CD14-positive monocyte (primary cell): ENCODE measurements at places on chromosomes 7 and 10.

- no peaks in the 10 kb centered on the region for H3K27me3 ChIP-seq
- H3K27ac ChIP-seq: no peak overlapping the region
- no peak overlapping the region for H3K4me3 ChIP-seq
- no peaks in the 10 kb centered on the region for H3K4me1 ChIP-seq
Measured at GRCh38 chr7:116339564-116339963, 129.2 kb downstream of the TES start.

- H3K27ac ChIP-seq: no peak overlapping the region
- H3K27me3 ChIP-seq: no peaks in the 10 kb centered on the region
- peaks cover 10% of the 10 kb centered on the region for H3K4me1 ChIP-seq
- DNase-seq: no peak
- no peaks in the 10 kb centered on the region for H3K36me3 ChIP-seq
- no peak overlapping the region for H3K4me3 ChIP-seq
Measured at GRCh38 chr7:117155694-117156093, 167.2 kb downstream of the WNT2 start.

DNA sequence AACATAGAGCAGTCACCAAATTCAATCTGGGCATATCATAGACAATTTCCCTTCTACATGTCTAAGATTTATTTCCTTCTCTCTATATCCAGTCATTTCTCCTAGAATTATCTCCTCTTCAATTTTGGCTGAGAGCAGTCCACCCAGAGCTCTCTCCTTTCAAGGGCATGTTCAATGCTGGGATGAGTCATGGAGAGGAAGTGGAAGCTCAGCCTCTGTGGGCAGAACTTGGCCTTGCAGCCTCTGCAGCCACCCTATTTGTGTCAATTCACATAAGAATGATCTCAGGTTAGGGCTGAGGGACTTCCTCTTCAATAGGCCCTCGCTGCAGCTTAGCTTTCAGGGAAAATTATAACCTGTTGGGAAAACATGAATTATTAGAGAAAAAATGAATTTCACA lies 560.8 kb downstream of the POM121L12 start:
- H3K36me3 ChIP-seq: no peaks in the 10 kb centered on the region
- H3K4me3 ChIP-seq: no peak overlapping the region
- no peak for DNase-seq
- H3K27ac ChIP-seq: no peak overlapping the region
- H3K4me1 ChIP-seq: no peaks in the 10 kb centered on the region

GRCh38 chr7:124443762-124444161 lies 321.8 kb downstream of the GPR37 start:
- no peak for DNase-seq
- H3K4me3 ChIP-seq: no peak overlapping the region
- no peaks in the 10 kb centered on the region for H3K4me1 ChIP-seq
- no peaks in the 10 kb centered on the region for H3K27me3 ChIP-seq

GRCh38 chr7:74092964-74093471 lies 9.4 kb downstream of the LIMK1 start:
- H3K27ac ChIP-seq: peak overlapping the region; percentile 75
- no peaks in the 10 kb centered on the region for H3K27me3 ChIP-seq
- peak overlapping the region; percentile 67 for H3K4me3 ChIP-seq
- H3K36me3 ChIP-seq: peaks cover 17% of the 10 kb centered on the region

DNA sequence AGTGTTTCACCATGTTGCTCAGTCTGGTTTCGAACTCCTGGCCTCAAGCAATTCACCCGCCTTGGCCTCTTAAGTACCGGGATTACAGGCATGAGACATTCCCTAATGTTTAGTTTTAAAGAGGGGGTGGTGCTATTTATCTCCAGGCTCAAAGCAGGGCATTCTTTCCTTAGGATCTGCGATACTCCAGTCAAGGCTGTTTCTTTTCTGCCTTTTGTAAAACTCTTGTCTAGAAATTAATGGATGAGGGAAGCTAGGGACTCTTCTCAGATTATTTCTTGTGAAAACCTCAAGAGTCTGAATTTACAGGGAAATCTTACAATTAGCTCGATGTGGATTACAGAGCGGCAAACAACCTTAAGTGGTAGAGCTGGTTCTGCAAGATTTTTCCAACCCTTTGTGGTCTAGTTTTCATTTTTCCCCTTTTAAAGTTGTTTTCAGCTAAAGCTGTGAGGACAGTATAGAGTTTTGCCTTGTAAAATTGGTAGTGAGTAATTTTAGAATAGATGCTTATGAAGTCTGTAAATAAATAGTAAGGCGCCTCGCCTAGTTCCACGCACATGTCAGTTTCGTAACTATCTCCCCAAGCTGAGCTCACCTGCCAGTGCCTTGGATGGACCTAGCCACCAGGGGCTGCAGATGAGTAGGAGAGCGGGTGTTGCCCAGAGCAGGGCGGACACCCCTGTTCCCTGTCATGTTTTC lies 53.1 kb downstream of the CUX1 start:
- H3K36me3 ChIP-seq: peaks cover 3% of the 10 kb centered on the region
- DNase-seq: no peak
- no peak overlapping the region for H3K4me3 ChIP-seq
- no peaks in the 10 kb centered on the region for H3K27me3 ChIP-seq
- no peaks in the 10 kb centered on the region for H3K4me1 ChIP-seq

GRCh38 chr10:6637053-6637452 lies 57.0 kb upstream of the PRKCQ start:
- H3K27ac ChIP-seq: no peak overlapping the region
- H3K36me3 ChIP-seq: no peaks in the 10 kb centered on the region
- H3K27me3 ChIP-seq: no peaks in the 10 kb centered on the region
- no peak for DNase-seq
- H3K4me1 ChIP-seq: no peaks in the 10 kb centered on the region

- no peaks in the 10 kb centered on the region for H3K27me3 ChIP-seq
- peaks cover 16% of the 10 kb centered on the region for H3K4me1 ChIP-seq
- peak within 1 kb of the TSS; percentile 70 for H3K27ac ChIP-seq
- no peaks in the 10 kb centered on the region for H3K36me3 ChIP-seq
- H3K4me3 ChIP-seq: peak within 1 kb of the TSS; percentile 98
Measured at GRCh38 chr10:80078448-80079311, at the start of gene TMEM254. TSS of gene TMEM254 (plus strand) at chr10:80078665. CDS start at chr10:80078700, 35 bp downstream.

DNA sequence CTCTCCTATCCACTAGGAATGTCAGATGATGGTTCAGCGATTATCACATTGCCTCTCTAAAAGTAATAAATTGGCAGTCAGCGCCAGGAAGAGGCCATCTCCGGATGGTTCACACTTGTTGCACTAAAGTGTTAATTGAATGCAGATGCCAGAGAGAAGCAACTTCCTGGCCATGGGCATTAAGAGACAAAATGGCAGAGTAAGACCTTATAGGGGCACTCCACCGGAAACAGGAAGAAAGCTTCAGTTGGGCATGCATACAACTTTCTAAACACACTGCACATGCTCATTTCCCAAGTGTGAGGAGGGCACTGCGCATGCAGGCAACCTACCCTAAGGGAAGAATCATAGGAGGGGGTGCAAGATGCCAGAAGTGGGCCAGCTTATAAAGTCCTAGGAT lies 71.7 kb upstream of the AUTS2 start:
- H3K4me1 ChIP-seq: no peaks in the 10 kb centered on the region
- H3K27ac ChIP-seq: no peak overlapping the region
- no peak overlapping the region for H3K4me3 ChIP-seq
- no peaks in the 10 kb centered on the region for H3K36me3 ChIP-seq
- DNase-seq: no peak

GRCh38 chr7:44883961-44884620 lies 1.2 kb downstream of the PURB start:
- H3K4me3 ChIP-seq: peak overlapping the region; percentile 78
- no peaks in the 10 kb centered on the region for H3K27me3 ChIP-seq
- H3K27ac ChIP-seq: peak overlapping the region; percentile 94
- no peak for DNase-seq
- H3K36me3 ChIP-seq: peaks cover 3% of the 10 kb centered on the region

DNA sequence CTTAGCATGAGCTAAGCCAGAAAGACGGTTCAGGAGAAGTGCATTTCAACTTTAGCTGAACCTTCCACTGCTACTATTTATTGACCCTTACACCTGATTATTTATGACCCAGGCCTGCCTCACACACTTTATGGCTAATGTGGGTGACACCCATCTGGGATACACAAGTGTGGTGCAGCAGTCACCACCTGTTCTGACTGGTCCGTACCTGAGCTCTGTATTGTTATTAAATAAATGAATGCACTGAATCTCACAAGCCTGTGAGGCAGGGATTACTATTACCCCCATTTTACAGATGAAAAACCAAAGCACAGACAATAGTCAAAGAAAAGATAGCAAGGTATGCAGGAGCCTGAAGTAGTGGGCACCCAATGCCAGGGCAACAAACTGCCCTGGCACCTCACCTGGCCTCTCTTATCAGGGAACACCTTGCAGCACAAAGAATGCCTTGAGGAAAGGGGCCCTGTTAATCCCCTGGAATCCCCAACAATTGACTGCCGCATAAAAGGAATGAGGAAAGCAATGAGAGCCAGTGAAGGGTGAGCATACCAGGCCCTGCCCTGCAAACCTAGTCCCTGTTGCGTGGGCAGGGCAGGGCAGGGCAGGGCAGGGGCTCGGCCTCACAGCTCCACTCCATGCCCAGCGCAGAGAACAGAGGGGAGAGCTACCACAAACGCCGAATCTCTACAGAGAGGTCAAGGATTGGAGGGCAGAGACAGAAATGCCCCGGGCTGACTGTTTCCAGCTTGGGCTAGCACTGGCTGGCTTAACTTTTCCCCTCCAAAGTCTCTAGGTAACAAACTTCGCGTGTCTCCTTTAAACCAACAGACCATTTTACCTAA lies 1.3 kb downstream of the ANXA11 start:
- no peaks in the 10 kb centered on the region for H3K36me3 ChIP-seq
- DNase-seq: no peak
- peak overlapping the region; percentile 92 for H3K4me3 ChIP-seq
- peaks cover 65% of the 10 kb centered on the region for H3K4me1 ChIP-seq

DNA sequence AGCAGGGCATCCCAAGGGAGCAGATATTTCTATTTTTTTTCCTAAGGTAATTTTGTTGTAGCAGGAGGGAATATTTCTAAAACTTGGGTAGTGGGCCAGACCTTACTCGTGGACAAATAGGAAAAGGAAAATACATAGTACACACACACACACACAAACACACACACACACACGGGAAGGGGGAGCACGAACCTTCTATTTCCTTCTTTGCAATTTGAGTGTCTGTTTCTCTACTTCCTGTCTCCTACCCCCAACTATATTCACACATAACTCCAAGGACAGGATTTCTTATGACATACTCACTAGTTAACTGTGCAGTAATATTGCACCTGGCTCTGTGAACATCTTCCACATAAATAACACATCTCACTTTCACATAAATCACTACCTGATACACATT lies 4.4 kb downstream of the LDB1 start:
- DNase-seq: peak; percentile 35
- peaks cover 7% of the 10 kb centered on the region for H3K36me3 ChIP-seq
- H3K4me3 ChIP-seq: peak overlapping the region; percentile 96
- peaks cover 64% of the 10 kb centered on the region for H3K4me1 ChIP-seq
- H3K27ac ChIP-seq: peak overlapping the region; percentile 53

GRCh38 chr7:121330053-121330833 lies 1.4 kb downstream of the WNT16 start:
- no peak for DNase-seq
- no peak overlapping the region for H3K27ac ChIP-seq
- H3K4me1 ChIP-seq: no peaks in the 10 kb centered on the region
- peaks cover 55% of the 10 kb centered on the region for H3K27me3 ChIP-seq
- no peaks in the 10 kb centered on the region for H3K36me3 ChIP-seq

GRCh38 chr7:134850066-134850465 lies 70.6 kb downstream of the CALD1 start:
- peaks cover under 1% of the 10 kb centered on the region for H3K4me1 ChIP-seq
- no peak overlapping the region for H3K27ac ChIP-seq
- H3K36me3 ChIP-seq: no peaks in the 10 kb centered on the region
- DNase-seq: no peak
- no peak overlapping the region for H3K4me3 ChIP-seq

DNA sequence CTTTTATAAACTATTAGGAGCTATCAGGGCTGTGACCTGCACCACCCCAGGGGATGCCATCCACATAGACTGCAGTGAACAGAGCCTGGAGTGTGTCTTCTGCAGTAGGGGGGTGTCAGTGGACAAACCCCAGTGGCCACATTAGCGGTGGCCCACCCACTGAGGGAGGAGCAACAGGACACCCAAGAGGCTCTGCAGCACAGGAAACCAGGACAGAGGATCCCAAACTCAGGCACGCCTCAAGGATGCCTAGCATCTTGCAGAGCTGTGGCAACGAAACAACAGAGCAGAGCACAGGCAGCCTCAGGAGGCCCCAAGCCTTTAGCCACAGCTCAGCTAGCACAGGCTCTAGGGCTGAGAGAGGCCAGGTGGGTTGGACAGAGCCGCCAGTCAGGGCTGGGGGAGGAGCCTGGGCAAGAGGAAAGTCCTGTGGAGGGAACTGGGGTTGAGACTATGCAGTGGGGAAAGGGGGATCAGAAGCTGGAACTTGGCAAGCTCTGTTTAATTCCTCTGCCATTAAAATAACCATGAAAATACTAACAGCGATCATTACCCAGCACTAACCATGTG lies 53.8 kb downstream of the GRID1 start:
- no peaks in the 10 kb centered on the region for H3K27me3 ChIP-seq
- no peak overlapping the region for H3K27ac ChIP-seq
- no peak for DNase-seq
- H3K4me3 ChIP-seq: no peak overlapping the region

- no peaks in the 10 kb centered on the region for H3K27me3 ChIP-seq
- no peak for DNase-seq
- peaks cover 41% of the 10 kb centered on the region for H3K4me1 ChIP-seq
Measured at GRCh38 chr10:3879073-3879472, 94.1 kb upstream of the KLF6 start.

DNA sequence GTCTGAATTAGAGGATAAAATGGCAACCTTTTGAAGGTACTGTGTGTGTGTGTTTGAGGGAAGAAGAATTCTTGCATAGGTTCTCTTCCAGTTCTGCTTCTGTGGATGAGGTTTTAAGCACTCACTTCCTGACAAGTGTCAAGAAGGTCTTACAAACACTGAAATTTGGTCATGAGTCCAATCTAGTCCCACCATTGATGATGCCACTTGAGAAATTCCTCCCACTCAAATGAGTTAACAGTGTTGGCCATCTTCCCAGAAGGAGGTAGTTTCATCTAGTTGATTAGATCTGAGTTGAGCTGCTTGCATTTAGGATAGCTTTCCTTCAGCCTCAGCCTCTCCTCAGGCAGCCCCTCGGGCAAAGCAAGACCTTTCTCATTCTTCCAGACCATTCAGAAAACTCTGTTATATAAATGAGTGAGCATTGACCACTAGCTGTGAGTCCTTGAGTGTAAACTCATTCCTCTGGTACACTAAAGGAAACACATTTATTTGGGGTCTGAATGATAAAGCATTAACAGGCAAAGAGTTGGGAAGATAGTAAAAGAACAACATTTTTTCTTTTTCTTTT lies 189.5 kb downstream of the TRIL start:
- peaks cover 8% of the 10 kb centered on the region for H3K36me3 ChIP-seq
- H3K4me1 ChIP-seq: peaks cover 6% of the 10 kb centered on the region
- H3K27ac ChIP-seq: no peak overlapping the region

GRCh38 chr7:46716926-46717325 lies 795.9 kb upstream of the IGFBP3 start:
- H3K36me3 ChIP-seq: no peaks in the 10 kb centered on the region
- H3K27me3 ChIP-seq: no peaks in the 10 kb centered on the region
- no peak overlapping the region for H3K4me3 ChIP-seq

GRCh38 chr10:12849319-12850181 lies 152.0 kb downstream of the CCDC3 start:
- no peaks in the 10 kb centered on the region for H3K36me3 ChIP-seq
- no peak overlapping the region for H3K4me3 ChIP-seq
- no peak overlapping the region for H3K27ac ChIP-seq
- no peak for DNase-seq
- H3K27me3 ChIP-seq: no peaks in the 10 kb centered on the region

- no peaks in the 10 kb centered on the region for H3K27me3 ChIP-seq
- H3K36me3 ChIP-seq: no peaks in the 10 kb centered on the region
- no peak overlapping the region for H3K4me3 ChIP-seq
- no peaks in the 10 kb centered on the region for H3K4me1 ChIP-seq
- H3K27ac ChIP-seq: no peak overlapping the region
Measured at GRCh38 chr7:69803699-69804516, 205.6 kb downstream of the AUTS2 start.
